ENCODE measurements at places on chromosomes 7 and 10.

- DNase-seq = no peak
Measured at GRCh38 chr10:91349381-91349780, 60.8 kb upstream of the HECTD2 start.

DNA sequence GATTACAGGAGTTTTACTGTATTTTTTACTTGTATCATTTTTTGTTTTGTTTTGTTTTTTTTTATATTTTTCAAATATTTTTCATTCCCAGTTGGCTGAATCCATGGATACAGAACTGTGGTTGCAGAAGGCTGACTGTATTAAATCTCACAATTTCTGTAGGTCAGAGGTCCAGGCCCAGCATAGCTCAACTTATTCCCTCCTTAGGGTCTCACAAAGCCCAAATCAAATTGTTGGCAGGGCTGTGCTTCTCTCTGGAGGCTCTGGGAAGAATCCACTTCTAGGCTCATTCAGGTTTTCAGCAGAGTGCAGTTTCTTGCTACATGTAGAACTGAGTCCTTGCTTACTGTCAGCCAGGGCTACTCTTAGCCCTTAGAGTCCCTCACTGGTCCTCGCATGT is 22.6 kb downstream of the TSPAN14 start:
- DNase-seq = no peak

DNA sequence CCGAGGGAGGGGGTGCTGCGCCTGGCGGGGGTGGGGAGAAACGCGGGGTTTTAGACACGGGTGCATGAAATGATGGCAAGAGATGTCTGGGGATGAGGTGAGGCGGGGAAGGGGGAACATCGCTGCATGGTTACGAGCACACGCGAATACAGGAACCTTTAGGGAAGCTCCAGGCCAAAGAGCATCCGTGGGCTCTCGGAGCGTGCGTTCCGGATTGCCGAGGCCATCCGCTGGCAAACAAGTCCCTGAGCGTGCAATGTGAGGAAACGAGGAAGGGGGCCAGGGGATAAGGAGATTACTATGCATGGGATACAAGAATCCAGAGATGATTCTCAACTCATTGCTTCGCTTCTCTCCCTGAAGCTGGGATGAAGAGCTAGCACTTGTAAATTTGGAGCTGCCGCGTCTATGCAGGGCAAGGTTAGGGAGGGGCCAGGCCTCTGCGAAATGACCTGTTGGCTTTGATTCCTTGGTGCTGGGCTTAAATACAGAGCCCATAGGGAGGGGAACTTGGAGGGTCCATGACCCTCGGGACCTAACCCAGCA is 520 bp upstream of the WNT2 start:
- no peak for DNase-seq

- DNase-seq = no peak
Measured at GRCh38 chr10:122388287-122388997, 13.9 kb downstream of the PLEKHA1 start.

- DNase-seq = no peak
Measured at GRCh38 chr7:157654350-157654749, 317.5 kb downstream of the DNAJB6 start.

GRCh38 chr10:68251625-68252495 is 19.9 kb upstream of the ATOH7 start:
- no peak for DNase-seq

DNA sequence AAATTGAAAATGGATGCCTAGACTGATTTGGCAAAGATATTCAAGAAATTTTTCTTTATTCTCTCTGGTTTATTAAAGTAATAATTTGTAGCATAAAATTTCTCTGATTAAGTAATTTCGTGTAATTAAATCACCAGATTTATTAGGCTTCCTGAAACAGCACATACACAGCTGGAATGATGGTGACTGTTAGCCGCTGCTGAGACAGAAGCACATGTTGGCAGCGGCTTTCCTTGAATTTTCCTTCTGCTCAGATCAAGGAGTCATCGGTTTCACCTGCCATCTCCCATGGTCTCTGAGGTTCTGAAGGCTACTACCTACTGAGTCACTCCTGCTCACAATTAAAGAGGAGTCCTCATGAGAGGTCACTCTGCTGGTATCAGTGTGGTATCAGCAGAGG is 101.5 kb downstream of the GFRA1 start:
- DNase-seq = no peak

GRCh38 chr7:975702-976473 is 539 bp upstream of the COX19 start:
- no peak for DNase-seq

DNA sequence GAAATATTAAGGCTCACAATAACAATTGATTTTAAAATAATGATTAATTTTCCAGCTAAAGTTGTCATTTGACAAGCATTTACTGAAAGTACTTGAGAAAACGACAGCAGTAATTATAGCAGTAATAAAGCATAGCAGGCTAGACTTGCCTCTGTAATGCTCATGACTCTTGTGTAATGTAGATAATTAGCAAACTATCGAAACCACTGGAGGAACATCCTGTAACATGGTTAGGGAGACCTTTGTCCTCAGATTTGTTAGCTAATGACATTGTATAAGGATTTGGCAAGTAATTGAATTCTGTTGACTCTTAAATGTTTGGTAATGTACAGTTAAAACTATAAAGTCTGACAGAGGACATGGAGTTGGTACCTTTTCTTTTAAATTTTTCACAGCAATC is 24.8 kb downstream of the ARL4A start:
- DNase-seq = no peak

GRCh38 chr7:98232799-98233198 is 19.2 kb downstream of the TECPR1 start:
- DNase-seq = no peak

DNA sequence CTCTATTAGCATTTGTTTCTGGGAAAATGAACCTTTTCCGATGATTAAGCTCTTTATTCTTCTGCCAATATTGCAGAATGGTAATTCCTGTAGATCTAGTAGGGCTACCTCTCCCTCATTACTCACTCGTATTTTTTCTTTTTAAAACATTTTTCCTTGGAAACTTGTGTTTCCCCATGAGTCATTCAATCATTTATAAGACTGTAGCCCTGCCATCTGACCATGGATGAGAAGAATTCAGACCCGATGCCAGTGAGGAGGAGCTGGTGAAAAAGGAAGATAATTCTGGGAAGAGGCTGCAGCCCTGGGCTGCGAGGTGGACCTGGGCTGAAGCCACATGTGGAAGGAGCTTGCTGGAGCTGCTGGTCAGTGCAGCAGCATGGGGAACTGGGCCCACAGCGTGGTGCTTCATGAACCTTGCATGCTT is 242.8 kb downstream of the KLF6 start:
- no peak for DNase-seq

DNA sequence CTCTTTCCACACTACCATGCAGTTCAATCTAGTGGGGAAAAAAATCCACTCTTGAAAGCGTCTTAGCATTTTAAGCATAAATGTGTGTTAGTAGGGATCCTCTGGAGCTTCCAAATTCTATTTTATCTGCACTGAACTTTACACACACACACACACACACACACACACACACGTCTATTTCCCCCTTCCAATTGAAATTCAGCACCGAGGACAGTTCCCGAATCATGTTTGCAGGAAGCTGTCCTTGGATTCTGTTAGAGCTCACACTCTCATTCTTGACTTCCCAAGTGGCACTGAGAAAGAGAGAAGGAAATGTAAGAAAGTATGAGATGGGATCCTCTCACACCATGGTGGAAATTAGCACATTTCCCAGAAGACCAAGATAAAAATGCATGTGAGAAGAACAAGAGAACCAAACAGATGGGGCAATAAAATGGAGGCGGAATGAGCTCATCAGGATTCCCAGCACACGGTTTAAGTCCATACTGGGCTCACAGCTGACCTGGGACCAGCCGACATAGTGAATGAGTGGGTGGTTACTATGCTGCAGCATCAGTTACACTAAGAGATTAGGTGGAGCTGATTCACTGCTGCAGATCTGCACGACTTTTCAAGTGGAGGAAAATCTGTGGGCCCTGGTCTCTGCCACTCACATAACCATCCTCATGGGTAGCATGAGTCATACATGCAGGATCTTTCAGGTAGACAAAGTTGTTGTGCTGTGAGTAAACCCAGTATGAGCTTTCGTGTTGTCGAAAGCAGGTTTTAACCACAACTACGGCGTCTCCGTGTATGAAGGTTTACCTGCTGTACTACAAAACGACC is 3.3 kb upstream of the NPTX2 start:
- no peak for DNase-seq

DNA sequence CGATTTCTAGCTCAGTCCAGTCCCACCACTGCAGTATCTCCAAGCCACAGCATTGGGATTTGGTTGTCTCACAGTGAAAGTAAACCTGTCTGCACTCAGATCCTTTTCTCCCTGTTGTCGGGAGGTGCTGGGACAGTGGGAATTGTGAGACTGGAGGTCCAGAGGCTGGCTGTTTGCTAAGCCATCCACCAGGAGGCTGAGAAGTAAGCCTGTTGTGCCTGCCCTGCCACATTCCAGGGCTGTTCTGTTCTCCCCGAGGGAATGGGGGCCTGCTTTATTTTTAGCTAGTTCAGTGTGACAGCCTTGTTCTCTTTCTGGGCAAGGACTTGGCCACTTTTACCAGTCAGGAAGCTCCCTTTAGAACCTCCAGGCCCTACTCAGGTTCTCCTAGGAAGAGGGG is 54.9 kb downstream of the HK1 start:
- no peak for DNase-seq

- DNase-seq = no peak
Measured at GRCh38 chr10:92829042-92829785, 19.1 kb upstream of the EXOC6 start.

DNA sequence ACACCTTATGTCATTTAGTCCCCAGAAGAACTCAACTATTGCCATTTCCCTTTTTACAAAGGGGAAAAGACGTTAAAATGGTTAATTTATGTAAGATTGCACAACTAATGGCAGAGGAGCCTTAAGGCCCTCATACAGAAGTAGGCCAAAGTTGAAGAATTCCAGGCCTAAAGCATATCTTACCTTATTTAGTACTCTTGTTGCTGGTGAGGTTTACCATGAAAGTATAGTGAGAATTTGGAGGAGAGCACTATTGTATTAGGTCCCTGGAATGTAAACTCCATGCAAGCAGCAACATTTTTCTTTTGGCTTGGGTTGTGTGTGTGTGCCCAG is 731 bp upstream of the CRPPA start:
- no peak for DNase-seq

- DNase-seq = no peak
Measured at GRCh38 chr7:129569811-129570215, 41.7 kb upstream of the NRF1 start.

DNA sequence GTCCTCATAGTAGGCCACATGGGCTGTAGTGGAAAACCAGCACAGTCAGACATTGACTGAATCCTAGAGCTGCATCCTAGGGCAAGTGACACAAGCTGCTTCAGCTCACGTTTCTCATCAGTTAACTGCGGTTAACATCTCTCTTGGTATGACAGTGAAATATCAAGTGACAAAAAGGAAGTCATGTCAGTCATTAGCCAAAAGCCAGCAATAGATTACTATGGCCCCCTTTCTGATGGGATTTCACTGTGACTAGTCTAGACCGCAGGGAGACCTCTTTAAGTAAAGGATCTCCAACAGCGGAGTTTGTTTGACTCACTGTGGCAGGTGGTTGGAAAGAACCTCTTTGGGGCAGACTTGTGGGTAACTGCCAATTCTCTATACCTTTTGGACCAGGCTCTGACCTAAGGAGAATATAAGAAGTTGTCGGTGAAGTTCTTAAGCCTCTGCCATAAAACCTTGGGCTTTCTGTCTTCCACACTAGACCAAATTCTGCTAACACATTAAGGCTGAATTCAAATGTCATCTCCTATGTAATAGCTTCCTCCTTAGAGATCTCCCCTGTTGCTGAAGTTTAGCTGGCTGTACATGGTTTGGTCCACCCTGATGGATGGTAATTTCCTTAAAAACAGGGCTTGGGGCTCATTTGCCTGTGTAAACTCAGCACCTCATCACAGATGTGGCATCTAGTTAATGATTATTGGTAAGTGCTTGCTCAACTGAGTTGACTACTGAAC is 115.3 kb downstream of the SGMS1 start:
- peak; percentile 12 for DNase-seq

DNA sequence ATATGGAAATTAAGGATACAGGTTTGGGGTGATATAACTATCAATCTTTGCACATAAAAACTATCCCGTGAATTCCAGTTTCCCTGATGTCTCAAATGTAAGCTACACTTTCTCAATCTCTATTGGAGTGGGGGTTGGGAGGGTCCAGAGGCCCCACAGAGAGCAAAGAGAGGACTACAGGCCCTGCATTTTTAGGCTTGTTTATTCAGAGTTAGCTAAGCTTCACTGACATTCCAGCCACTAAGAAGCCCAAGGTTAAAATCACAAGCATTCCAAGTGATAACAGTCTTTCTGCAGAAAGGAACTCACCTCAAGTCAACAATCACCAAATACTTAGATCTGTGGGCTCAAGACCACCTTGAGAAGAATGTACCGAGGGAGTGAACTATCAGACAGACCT is 31.6 kb upstream of the LAMB1 start:
- DNase-seq = no peak

DNA sequence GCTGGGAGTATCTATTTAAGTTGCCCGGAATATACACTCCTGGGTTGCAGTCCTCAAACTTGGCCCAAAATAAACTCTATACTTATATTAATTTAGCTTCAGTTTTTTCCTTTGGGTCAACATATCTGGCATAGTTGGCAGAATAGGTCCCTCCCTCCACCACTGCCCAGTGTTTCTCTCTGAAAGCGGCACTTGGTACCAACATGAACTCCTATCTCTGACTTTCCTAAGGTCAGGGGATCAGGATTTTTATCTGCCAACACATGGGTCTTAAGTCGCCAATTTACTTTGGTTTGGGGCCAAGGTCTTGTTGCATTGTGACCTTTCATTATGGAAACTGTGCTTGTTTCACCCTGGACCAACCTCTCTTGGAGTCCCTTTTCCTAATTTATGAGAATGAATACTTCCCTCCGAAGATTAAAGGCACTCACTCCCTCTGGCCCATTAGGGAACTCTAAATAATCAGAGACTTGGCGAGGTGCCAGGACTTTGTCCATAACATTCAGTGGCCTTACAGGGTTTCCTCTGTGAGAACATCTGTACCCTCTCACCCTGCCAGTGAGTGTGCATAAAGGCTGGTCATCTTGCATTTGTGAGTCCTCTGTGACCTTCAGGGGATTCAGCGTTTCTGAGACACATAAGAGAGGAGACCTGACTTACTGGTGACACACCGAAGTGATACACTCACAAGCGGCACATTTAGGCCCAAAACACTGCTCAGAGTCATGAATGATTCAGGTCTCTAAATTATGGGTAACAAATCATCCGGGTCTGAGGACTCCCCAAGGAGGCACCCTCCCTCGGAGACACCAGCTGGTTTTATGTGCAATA is 19.7 kb upstream of the FKBP9 start:
- no peak for DNase-seq

GRCh38 chr10:83991986-83992753 is 147.1 kb upstream of the GHITM start:
- no peak for DNase-seq

- DNase-seq = no peak
Measured at GRCh38 chr7:4849390-4849789, 12.4 kb downstream of the PAPOLB start.

Data from activated gamma-delta T cell treated with Interleukin-2 at 50 U/mL for 16 hours (primary cell).